RWPE2 (cell line): ENCODE measurements at places on chromosomes 2 and 18.

GRCh38 chr18:58349650-58350049 is 279.2 kb downstream of the ALPK2 start:
- H3K4me1 ChIP-seq = no peaks in the 10 kb centered on the region
- H3K27ac ChIP-seq = no peak overlapping the region
- H3K27me3 ChIP-seq = no peaks in the 10 kb centered on the region
- no peak for DNase-seq

DNA sequence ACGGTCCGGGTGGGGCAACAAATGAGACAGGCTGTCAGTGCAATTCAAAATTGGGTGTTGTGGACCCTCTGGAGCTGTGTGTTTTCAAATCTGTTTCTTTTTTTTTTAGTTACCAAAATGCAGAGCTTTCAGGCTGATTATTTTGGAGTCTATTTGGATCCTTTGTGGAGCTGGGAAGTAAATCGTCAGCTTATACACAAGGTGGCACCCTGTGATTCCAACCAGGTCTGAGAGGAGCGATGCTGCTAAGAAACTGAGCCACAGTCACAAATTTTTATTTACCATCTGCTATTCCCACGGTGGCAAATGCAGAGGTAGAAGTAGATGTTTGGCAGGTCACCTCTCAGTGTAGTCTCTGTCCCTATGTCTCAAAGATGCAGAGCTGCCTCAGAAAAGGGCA is 3.8 kb upstream of the EPC2 start:
- no peak overlapping the region for H3K27ac ChIP-seq
- no peak for DNase-seq
- no peaks in the 10 kb centered on the region for H3K27me3 ChIP-seq
- H3K36me3 ChIP-seq = no peaks in the 10 kb centered on the region

DNA sequence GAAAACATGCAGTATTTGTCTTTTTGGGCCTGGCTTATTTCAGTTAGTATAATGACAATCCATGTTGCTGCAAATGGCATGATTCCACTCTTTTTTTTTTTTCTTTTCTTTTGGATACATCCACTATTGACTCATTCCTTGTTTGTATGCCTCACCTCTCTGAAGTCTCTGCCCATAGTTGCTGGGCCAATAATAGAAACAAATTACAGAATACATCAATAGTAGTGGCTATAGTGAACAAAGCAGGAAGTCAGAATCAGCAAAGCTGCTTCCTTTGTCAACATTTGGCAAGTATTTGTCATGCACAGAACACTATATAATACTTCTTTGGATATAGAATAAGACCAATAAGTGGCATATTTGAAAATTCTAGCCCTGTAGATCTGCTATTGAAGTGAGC is 609.7 kb downstream of the STK39 start:
- no peaks in the 10 kb centered on the region for H3K36me3 ChIP-seq
- H3K4me3 ChIP-seq = no peak overlapping the region
- DNase-seq = no peak
- H3K27ac ChIP-seq = no peak overlapping the region
- H3K4me1 ChIP-seq = no peaks in the 10 kb centered on the region

GRCh38 chr18:55405475-55405874 is 182.5 kb downstream of the TCF4 start:
- H3K4me1 ChIP-seq = peaks cover 4% of the 10 kb centered on the region
- no peak for DNase-seq
- no peaks in the 10 kb centered on the region for H3K36me3 ChIP-seq
- no peaks in the 10 kb centered on the region for H3K27me3 ChIP-seq
- H3K27ac ChIP-seq = no peak overlapping the region

GRCh38 chr18:55576001-55576400 is 12.0 kb downstream of the TCF4 start:
- no peak overlapping the region for H3K4me3 ChIP-seq
- DNase-seq = no peak
- no peak overlapping the region for H3K27ac ChIP-seq
- no peaks in the 10 kb centered on the region for H3K27me3 ChIP-seq
- no peaks in the 10 kb centered on the region for H3K36me3 ChIP-seq

- DNase-seq = no peak
- H3K4me3 ChIP-seq = no peak overlapping the region
- H3K27ac ChIP-seq = no peak overlapping the region
- H3K36me3 ChIP-seq = no peaks in the 10 kb centered on the region
Measured at GRCh38 chr2:147689220-147689909, 155.5 kb upstream of the ACVR2A start.

- H3K27me3 ChIP-seq = peaks cover 9% of the 10 kb centered on the region
- no peaks in the 10 kb centered on the region for H3K4me1 ChIP-seq
- no peak for DNase-seq
- H3K4me3 ChIP-seq = no peak overlapping the region
- H3K27ac ChIP-seq = no peak overlapping the region
- no peaks in the 10 kb centered on the region for H3K36me3 ChIP-seq
Measured at GRCh38 chr2:137838255-137839092, 125.8 kb upstream of the HNMT start.

- DNase-seq = no peak
- H3K4me1 ChIP-seq = peaks cover 23% of the 10 kb centered on the region
- peak overlapping the region; percentile 85 for H3K4me3 ChIP-seq
- peak overlapping the region; percentile 97 for H3K27ac ChIP-seq
Measured at GRCh38 chr2:43222475-43223309, 3.7 kb downstream of the ZFP36L2 start.

GRCh38 chr18:26159353-26159752 is 25.7 kb downstream of the PSMA8 start:
- H3K27me3 ChIP-seq = no peaks in the 10 kb centered on the region
- no peak overlapping the region for H3K27ac ChIP-seq
- no peaks in the 10 kb centered on the region for H3K4me1 ChIP-seq
